ENCODE measurements at places on chromosomes 11 and 22.

GRCh38 chr22:47927648-47928210 lies 1165.3 kb downstream of the TBC1D22A start:
- DNase-seq, result no peak

GRCh38 chr11:21820176-21820575 lies 372.7 kb upstream of the ANO5 start:
- no peak for DNase-seq

DNA sequence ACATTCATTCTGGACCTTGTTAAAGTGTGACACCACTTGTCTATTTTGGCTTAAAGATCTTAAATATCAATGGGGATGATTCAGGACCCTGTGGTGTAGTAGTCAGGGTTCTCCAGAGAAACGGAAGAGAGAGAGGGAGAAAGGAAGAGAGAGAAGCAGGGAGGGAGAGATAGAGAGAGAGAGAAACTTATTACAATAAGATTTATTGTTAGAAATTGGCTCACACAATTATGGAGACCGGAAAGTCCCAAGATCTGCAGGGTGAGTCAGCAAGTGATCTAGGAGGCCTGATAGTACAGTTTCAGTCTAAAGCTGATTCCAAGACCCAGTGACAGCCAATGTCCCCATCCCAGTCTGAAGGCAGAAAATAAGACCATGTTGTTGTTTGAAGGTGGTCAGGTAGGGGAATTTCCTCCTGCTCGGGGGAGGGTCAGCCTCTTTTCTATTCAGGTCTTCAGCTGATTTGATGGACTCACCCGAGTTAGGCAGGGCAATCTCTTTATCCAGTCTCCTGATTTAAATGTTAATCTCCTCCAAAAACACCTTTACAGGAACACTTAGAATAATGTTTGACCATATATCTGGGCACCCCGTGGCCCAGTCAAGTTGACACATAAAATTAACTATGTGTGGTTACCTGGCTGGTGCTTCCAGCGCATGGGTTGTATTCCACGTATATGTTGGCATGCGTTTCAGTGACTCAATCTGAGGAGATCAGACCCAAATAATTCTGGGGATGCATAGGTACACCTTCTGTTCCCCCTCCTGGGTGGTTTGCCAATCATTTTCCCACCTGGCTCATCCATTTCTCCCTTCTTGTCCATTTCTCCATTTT lies 1350.5 kb downstream of the TBC1D22A start:
- DNase-seq, result no peak

- DNase-seq, result no peak
Observed at GRCh38 chr11:47979378-47980087, 826 bp upstream of the PTPRJ start.

GRCh38 chr11:45900916-45901617 lies 6.0 kb downstream of the FREY1 start:
- DNase-seq, result no peak

- no peak for DNase-seq
Observed at GRCh38 chr11:96237766-96238266, 105.2 kb downstream of the MAML2 start.

- DNase-seq, result no peak
Observed at GRCh38 chr22:22322792-22323191, 78.2 kb downstream of the VPREB1 start.

DNA sequence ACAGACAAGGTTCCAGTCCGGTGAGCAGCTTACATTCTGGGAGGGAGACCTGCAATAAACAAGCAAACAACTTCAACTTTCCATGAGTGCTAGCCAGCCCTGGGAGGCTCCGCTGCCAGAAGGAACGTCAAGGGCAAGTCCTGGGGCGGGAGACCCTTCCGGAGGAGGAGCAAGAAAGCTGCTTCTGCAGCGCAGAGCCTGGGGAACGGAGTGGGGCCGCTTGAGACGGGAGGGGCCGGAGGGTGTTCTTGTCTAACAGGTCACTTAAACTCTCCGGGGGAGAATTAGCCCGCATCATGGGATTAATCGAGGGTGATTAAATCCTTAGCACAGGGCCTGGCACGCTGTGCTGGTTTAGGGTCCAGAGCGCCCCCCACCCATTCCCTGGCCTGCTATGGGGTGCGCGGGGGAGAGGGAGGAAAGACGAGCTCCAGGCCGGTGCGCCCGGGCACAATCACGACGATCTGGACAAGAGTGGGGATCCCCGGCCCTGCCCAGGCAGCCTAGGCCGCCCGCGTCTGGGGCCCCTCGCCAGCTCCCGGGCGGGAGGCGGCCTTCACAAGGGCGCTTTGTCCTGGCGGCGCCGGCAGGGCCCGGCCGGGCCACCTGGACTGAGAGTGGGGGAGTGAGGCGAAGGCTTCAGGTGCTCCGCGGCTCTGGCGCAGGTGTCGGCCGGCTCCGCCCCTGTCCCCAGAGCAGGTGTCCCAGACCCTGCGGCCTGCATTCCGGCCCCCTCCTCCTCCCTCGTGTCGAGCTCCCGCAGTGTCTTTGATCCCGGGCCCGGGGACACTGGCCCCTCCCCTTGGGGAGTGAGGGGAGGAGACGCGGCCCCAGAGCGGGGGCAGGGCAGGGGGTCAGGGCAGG lies 663 bp upstream of the LARGE2 start:
- no peak for DNase-seq

DNA sequence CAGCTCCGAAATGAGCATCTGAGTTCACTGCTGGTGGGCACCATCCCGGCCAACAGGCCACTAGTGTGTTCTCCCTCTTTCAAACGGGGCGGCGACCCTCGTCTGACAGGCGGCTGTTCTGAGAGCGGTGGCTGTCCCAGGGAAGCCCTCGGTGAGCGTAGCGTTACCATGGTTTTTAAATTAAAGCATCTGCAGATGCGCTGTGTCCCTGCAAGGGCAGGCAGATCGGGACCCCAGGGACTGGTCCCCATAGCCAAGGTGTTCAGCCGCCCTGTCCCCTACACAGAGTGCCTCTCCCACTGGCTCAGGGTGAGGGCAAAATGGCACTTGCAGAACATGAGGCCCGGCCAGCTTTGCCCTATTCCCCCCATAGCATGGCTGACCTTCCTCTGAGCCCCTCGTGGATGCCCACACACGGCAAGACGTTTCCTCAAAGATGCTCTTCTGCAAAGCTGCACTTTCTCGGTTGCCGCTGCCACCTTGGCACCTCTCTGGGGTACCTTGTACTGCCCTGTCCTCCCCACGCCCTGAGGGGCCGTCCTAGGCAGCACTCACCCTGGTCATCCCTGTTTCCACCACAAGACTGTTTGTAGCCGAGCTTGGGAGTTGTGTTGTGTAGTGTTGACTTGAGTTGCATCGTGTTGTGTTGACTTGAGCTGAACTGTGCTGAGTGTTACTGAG lies 51.9 kb upstream of the KCNQ1OT1 start:
- DNase-seq, result no peak

- DNase-seq, result peak; percentile 61
Observed at GRCh38 chr11:63635762-63636465, 21.7 kb upstream of the PLAAT3 start.

GRCh38 chr22:36244522-36245391 lies 5.4 kb upstream of the APOL2 start:
- DNase-seq, result no peak

DNA sequence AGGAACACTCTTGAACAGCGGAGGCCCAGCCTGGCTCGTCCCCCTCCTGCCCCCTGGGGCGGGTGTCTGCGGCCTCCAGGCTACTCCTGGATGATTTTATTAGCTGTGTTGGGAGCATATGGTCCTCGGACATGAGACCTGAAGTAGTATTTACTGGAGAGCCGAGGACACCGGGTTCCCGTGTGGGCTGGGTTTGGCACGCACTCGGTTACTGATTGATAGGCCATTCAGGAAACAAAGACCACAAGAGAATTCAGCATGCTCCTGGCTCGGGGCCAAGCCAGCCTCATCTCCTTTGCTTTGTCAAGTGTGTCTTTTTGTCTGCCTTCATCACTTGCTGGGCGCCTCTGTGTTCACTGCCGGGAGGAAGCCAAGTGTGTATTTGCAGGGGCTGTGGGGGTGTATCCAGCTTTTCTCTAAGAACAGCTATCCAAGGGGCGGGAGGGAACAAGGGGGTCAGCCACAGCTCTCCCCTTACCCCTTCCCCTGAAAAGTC lies 9.7 kb downstream of the FXYD2 start:
- DNase-seq, result peak; percentile 70

GRCh38 chr11:117096201-117096991 lies 1.8 kb downstream of the SIK3 start:
- peak; percentile 44 for DNase-seq

DNA sequence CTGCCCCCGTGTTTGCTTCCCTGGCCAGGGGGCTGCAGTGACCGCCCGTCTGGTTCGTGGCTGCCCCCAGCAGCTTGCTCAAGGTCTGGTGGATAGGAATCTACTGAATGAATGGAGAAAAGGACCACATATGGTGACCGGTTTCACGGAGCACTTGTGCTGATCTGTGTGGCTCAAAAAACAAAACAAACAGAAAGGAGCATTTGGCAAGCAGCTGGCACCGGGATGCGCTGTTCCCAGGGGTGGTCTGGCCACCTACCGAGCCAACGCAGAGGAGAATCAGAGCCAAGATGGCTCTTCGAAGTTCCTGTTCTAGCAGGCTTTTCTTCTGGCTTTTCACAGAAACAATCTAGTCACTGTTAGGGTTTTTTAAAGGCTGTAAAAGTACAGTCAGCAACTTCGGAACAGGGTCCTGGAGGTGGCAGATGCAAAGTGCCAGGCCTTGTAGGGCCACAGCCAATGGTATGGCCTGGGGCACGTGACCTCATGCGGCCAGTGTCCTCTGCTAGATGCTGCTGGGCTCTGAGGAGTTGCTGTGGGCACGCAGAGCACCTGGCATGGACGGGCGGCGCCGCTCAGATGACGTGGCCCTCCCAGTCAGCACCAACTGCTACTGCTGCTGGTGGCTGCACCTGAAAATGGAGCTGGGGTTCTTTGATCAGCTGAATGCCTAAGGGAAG lies 27.3 kb upstream of the PACSIN2 start:
- no peak for DNase-seq

- no peak for DNase-seq
Observed at GRCh38 chr11:78551066-78551465, 23.6 kb downstream of the NARS2 start.

DNA sequence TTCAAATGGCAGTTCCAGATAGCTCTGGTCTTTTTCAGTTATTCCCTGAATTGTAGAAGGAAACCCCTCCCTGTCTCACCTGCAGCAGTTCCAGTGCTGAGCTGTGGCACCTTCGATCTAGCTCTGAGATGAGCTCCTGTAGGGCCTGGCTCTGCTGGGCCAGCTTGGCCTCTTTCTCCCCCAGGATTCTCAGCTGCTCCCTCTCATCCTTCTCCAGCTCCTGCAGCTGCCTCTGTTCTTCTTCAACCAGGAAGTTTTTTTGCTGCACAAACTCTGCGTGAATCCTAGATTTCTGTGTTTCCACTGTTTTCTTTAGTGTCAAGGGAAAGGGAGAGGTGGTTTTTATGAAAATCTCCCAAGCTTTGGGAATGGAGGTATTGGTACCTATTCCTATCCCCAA lies 5.3 kb downstream of the TRIM21 start:
- no peak for DNase-seq

- DNase-seq, result no peak
Observed at GRCh38 chr11:17780668-17781067, 46.1 kb downstream of the KCNC1 start.

DNA sequence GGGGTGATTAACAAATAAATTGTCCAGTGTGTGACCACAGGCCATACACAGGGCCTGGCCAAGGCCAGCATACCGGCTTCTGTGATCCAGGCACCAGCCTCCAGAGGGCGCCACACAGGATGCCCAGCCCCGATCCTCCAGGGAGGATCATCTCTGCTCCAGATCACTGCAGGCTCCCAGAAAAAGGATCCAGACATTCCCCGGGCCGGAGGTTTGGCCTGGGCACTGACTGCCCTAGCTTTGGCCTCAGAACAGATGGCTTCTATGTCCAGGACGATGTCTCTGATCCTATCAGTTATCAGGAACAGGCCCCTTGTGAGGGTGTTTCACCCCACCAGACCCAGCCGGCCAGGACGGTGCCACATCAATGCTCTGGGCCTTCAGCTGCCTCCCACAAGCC lies 74.5 kb upstream of the LMO1 start:
- no peak for DNase-seq

DNA sequence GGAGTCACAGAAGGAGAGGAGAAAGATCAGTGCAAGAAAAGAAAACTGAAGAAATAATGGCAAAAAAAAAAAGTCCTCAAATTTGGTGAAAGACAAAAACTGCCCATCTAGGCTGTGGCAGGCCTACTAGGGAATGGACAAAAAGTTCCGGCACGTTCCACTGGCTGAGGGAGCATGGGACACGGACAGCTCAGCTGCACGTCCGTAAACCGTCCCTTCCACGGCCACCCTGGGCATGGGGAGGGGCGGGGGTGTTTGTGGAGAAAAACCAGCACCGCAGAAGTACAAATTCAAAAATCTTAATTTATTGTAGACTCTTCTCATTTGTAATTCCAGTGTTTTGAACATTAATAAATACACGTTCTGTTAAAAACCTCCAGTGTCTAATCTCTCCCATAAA lies 25.4 kb downstream of the TRMU start:
- no peak for DNase-seq

DNA sequence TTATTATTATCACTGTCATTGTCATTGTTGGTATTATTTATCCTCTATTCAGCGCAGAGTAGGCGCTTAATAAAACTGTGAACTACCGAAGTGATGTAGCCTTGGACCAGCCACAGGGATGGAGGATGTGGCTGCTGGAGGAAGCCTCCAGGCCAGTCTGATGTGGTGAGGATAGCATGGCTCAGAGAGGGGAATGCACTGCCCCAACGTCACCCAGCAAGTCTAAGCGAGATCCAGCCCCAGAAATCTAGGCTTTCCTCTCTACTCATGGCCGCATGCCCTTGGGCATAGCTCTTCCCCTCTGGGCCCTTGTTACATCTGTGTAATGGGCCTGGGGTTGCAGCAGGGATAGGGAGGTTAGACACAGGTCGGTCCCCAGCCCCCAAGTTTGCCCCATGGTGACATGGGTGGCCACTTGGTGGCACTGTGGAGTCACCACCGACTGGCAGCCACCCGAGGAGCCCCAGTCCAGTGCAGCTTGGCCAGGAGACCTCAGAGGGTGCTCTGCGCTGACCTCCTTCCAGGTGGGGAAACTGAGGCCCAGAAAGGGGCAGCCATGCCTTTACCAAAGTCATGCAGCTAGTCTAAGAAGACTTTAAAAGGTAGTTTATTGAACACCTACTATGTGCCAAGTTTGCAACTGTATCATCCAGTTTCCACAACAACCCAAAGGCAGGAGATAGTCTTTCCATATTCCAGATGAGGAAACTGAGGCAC lies 395.7 kb downstream of the MN1 start:
- no peak for DNase-seq

DNA sequence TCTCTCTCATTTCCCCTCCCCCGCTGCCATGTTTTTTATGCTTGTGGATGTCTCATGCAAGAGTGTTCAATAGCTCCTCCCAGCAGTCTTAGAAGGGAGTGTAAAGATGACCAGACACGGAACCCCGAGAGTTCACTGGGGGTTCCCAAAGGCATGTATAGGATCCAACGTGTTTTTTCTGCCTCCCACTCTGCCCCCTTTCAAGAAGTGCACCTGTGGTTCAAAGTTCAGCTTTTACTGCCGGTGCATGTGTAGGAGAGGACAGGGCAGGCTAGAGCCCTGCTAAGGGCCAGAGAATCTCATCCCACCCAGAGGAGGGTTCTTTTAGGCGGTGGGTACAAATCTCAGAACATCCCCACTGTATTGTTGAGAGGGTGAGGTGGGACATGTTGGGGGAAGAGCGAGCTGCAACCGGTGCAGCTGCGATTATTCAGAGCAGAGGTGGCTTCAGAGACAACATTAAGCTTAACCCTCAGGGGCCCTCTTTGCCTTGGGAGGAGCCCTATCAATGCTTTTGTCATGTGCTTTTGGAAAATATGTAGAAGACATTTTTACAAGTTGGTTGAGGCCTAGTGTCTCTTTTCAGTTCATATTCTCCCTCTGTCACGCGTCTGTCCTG lies 14.5 kb downstream of the MIF start:
- DNase-seq, result no peak

GRCh38 chr11:8261921-8262551 lies 1.6 kb downstream of the LMO1 start:
- no peak for DNase-seq

Data from T follicular helper cell (primary cell).